ENCODE measurements at places on chromosomes 13 and 19. TPM values are rescaled to one million over a fixed set of nuclear protein-coding genes. Genes with fewer than 3 reads are reported as not detected.

NLRP9 gene
- polyA plus RNA-seq, result not detected

COMP gene
- 0.88 TPM for polyA plus RNA-seq

OR10H1 gene
- polyA plus RNA-seq, result 0.02 TPM

ZNF726 gene
- polyA plus RNA-seq, result 3.9 TPM

FXYD7 gene
- polyA plus RNA-seq, result 0.52 TPM

AKAP8L gene
- 70.1 TPM for polyA plus RNA-seq

ZNF805 gene
- 4.9 TPM for polyA plus RNA-seq

WTIP gene
- 26.2 TPM for polyA plus RNA-seq

CBY2 gene
- polyA plus RNA-seq, result not detected

WDR62 gene
- 3.5 TPM for polyA plus RNA-seq

THSD1 gene
- polyA plus RNA-seq, result 21.9 TPM

LGALS4 gene
- 45.5 TPM for polyA plus RNA-seq

ZNF586 gene
- 10.2 TPM for polyA plus RNA-seq

NECTIN2 gene
- polyA plus RNA-seq, result 53.4 TPM

GRCh38 chr13:43401361-43401760 is 378.0 kb downstream of the DNAJC15 start:
- H3K4me1 ChIP-seq, result peaks cover 3% of the 10 kb centered on the region
- H3K27ac ChIP-seq, result no peak overlapping the region
- no peak overlapping the region for H3K4me3 ChIP-seq

DNA sequence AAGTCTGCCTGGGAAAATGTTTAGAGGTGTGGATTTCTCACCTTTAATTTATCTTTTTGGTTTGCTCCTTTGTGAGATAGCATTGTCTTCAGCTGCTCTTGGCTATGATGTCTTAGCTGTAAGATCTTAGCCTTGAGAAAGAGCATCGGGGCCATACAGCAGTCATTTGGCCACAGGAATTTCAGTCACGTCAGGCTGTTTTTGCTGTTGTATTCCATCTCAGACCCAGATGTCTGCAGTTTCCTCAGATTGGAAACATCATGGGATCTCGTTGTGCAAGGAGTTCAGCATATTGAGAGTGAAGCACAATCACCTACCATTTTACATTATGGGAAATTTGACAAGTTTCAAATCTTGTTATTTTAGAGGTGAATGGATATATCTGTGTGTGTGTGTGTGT is 89.3 kb upstream of the C1QTNF9B start:
- H3K4me1 ChIP-seq, result peaks cover 26% of the 10 kb centered on the region
- no peaks in the 10 kb centered on the region for H3K36me3 ChIP-seq
- DNase-seq, result peak; percentile 46
- H3K27ac ChIP-seq, result no peak overlapping the region
- H3K4me3 ChIP-seq, result no peak overlapping the region
- no peaks in the 10 kb centered on the region for H3K27me3 ChIP-seq

DNA sequence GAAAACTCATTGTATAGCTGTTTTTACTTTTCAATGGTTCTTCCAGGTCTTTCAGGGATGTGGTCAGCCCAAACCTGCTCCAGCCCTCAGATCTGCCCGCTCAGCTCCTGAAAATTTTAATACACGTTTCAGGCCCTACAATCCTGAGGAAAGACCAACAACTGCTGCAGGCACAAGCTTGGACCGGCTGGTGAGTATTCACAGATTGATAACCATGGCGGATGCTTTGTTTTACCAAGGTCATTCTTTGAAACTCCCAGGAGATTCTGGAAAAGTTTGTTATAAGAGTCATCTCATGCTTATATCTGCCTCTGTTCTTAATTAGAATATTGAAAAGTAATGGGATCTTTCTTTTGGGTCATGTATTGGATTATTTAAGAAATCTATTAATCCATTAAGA is 173.5 kb downstream of the DCT start:
- peaks cover 3% of the 10 kb centered on the region for H3K4me1 ChIP-seq
- DNase-seq, result no peak
- no peak overlapping the region for H3K27ac ChIP-seq
- H3K36me3 ChIP-seq, result no peaks in the 10 kb centered on the region
- no peak overlapping the region for H3K4me3 ChIP-seq

- no peak overlapping the region for H3K27ac ChIP-seq
- H3K27me3 ChIP-seq, result no peaks in the 10 kb centered on the region
- H3K4me3 ChIP-seq, result no peak overlapping the region
- H3K36me3 ChIP-seq, result peaks cover 33% of the 10 kb centered on the region
- DNase-seq, result no peak
These were observed 2.9 kb downstream of the RPS11 start for GRCh38 chr19:49499030-49499670.

GRCh38 chr13:40273253-40274025 is 393.0 kb downstream of the FOXO1 start:
- no peaks in the 10 kb centered on the region for H3K36me3 ChIP-seq
- H3K4me1 ChIP-seq, result peaks cover 17% of the 10 kb centered on the region
- no peak for DNase-seq
- H3K27me3 ChIP-seq, result peaks cover 2% of the 10 kb centered on the region
- no peak overlapping the region for H3K27ac ChIP-seq

DNA sequence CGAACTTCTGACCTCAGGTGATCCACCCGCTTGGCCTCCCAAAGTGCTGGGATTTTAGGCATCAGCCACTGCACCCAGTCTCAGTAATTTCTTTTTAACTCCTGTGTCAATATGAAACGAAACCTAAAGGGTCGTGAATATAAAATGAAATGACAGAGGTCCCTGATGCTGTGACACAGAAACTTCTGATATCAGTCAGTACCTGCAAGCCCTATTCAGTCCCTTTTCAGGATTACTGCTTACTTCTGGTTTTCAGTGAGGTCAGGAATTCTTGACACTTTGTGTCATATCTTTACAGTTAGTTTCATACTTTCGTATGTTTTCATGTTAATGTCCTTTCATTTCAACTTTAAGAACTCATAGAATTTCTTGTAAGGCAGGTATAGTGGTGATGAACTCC is 58.7 kb downstream of the RNF17 start:
- no peaks in the 10 kb centered on the region for H3K4me1 ChIP-seq
- no peaks in the 10 kb centered on the region for H3K27me3 ChIP-seq
- no peak overlapping the region for H3K4me3 ChIP-seq
- H3K27ac ChIP-seq, result no peak overlapping the region
- no peak for DNase-seq

GRCh38 chr13:87333599-87333998 is 337.6 kb upstream of the SLITRK5 start:
- H3K36me3 ChIP-seq, result no peaks in the 10 kb centered on the region
- H3K27ac ChIP-seq, result no peak overlapping the region
- no peak for DNase-seq
- no peaks in the 10 kb centered on the region for H3K4me1 ChIP-seq
- no peaks in the 10 kb centered on the region for H3K27me3 ChIP-seq
- H3K4me3 ChIP-seq, result no peak overlapping the region

DNA sequence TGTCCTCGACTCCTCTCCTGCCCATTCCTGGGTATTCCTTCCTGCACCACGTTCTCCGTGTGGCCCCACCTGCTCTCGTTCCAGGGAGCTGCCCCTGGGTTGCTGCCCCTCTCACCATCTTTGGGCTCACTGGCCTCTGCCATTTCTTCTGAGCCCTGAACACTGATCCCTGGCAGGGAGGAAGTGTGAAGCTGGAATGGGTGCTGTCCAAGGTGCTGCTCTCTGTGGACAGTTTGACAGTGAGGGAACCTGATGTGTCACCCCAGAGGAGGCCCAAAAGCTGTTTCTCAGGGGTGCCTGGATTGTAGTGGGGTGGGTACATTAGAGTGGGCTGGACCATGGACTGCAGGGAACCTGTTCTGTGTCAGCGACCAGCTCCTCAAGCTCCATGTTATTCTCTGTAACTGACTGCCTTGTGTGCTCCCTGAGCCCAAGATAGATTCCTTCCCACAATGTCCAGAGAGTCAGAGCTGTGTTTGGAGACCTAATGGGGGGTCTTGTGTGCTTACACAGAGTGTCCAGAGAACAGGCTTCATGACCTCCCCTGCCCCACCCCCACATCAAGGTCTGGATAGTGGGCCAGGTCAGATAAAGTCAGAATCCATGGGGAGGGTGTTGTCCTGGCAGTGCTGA is 7.2 kb upstream of the CEACAM8 start:
- H3K27ac ChIP-seq, result no peak overlapping the region
- H3K36me3 ChIP-seq, result no peaks in the 10 kb centered on the region
- no peaks in the 10 kb centered on the region for H3K4me1 ChIP-seq
- no peak overlapping the region for H3K4me3 ChIP-seq

DNA sequence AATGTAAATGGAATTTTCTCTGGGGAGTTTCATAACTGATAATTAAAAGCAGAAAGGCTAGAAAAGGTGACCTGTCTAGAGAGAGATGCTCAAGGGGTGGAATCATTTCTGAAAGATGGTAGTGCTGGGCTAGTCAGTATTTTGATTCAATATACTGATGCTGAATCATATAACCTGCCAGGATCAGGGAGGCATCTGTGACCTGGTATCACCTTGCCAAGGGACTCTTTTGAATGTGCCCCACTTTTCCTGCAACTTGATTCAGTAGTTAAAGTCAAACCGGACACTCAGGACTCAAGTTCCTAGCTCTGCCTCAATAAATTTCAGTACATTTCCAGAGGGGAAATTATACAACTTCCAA is 15.8 kb downstream of the LCP1 start:
- H3K4me1 ChIP-seq, result peaks cover 4% of the 10 kb centered on the region
- no peak overlapping the region for H3K4me3 ChIP-seq
- H3K36me3 ChIP-seq, result no peaks in the 10 kb centered on the region
- peaks cover 2% of the 10 kb centered on the region for H3K27me3 ChIP-seq
- DNase-seq, result no peak

- no peak overlapping the region for H3K4me3 ChIP-seq
- H3K27me3 ChIP-seq, result no peaks in the 10 kb centered on the region
- no peak overlapping the region for H3K27ac ChIP-seq
- DNase-seq, result peak; percentile 40
These were observed 65.0 kb downstream of the MTUS2 start for GRCh38 chr13:28885181-28885580.

DNA sequence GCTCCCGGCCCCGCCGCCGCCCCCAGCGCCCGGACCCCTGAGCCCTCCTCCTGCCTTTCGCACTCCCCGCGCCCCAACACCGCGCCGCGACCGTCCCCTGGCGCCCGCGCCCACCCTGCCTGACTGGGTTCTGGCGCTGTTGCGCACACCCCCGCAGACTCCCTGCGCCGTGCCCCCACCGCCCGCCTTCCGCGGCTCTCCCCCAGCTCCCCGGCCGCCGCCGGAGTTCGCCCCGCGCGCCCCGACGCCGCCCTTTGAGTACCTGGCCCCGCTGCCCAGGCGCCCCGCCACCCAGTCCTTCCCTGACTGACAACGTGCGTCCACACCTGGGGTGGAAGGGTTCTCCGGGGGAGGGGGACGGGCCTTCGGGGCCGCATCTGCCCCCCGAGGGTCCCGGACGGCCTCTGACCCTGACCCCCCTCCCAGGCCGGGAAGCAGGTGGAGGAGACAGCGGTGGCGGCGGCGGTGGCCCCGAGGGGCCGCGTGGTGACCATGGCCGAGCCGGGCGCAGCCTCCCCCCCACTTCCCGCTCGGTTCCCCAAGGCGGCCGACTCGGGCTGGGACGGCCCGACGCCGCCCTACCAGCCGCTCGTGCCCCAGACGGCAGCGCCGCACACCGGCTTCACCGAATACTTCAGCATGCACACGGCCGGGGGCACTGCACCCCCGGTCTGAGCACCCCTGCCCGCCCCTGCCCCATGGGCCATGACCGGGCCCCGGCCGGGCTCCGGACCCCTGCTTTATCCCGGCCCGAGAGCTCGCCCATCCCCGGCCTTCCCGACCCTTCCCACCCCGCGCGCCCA is 1.4 kb upstream of the MEGF8 start:
- no peak overlapping the region for H3K4me3 ChIP-seq
- H3K27ac ChIP-seq, result no peak overlapping the region
- H3K36me3 ChIP-seq, result no peaks in the 10 kb centered on the region
- peaks cover 49% of the 10 kb centered on the region for H3K27me3 ChIP-seq
- H3K4me1 ChIP-seq, result peaks cover 23% of the 10 kb centered on the region

DNA sequence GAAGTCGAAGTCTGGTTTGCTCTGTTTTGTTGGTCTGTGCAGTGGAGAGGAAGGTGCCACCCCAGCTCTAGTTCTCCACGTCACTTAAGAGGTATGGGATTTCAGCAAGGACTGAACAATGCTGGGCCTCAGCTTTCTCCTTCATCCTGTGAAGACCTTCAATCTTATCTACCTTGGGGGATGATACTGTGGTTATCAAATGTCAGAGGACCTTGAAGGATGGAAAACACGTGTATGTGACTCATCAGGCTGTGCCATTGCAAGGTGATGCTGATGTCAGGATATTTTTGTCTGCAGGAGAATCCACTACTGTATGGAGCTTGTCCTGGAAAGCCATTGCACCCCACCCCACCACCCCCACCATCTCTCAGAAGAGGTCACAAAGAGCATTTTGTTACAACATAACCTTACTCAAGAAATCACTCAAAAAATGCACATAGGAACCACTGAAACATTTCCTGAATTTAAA is 81.4 kb upstream of the UQCRFS1 start:
- no peak for DNase-seq

DNA sequence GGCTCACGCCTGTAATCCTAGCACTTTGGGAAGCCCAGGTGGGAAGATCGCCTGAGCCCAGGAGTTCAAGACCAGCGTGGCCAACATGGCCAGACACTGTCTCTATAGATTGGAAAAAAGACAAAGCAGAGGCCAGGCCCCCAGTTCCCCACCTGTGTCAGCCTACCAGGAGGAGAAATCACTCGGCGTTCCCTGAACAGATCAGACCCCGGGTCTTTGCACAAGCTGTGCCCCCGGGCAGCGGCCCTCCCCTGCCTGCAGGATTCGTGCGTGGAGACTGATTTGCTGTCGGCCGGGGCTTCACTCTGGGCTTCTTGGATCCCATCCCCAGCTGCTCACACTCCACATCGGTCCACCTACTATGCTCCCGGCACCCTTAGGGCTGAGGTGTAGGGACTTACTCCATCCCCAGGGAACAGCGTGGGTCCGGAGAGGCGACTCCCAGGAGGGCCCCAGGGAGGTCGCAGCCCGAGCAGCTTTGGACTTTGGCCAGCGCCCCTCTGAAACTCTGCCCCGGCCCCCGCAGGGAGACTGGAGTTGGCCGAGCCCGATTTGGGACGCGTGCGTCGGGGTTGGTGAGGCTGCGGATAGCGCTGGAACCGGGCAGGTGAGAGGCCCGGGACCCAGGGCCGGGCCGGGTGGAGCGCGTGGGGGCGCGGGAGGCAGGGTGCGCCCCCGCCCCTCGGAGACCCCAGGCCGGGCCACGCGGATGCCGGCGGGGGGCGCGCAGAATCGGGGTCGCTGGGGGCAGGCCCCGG is 515 bp upstream of the EFNA2 start:
- no peaks in the 10 kb centered on the region for H3K36me3 ChIP-seq
- no peak overlapping the region for H3K4me3 ChIP-seq
- peaks cover 53% of the 10 kb centered on the region for H3K27me3 ChIP-seq
- H3K27ac ChIP-seq, result no peak overlapping the region
- peak; percentile 28 for DNase-seq

DNA sequence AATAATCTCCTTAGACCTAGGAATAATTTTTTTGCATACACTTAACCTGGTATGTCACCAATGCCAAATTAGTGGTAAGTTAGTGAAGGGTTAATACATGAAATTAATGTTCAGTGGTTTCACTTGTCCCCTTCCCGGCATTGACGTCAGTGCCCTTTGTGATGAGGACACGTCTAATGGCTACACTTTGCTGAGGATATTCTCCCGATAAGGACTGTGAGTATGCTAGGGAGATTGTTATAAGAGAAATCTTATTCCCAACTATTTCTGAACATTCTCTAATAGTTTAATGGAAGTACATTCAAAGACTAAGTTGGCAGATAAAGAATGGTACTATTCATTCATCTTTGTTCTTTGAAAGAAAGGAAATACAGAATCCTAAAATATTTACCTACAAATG is 102.4 kb downstream of the TNFRSF19 start:
- DNase-seq, result no peak
- no peak overlapping the region for H3K27ac ChIP-seq
- peaks cover 7% of the 10 kb centered on the region for H3K36me3 ChIP-seq
- no peaks in the 10 kb centered on the region for H3K27me3 ChIP-seq

GRCh38 chr13:99605420-99606323 is 104.4 kb downstream of the TM9SF2 start:
- peaks cover 4% of the 10 kb centered on the region for H3K27me3 ChIP-seq
- no peaks in the 10 kb centered on the region for H3K36me3 ChIP-seq
- H3K27ac ChIP-seq, result peak overlapping the region; percentile 91
- DNase-seq, result peak; percentile 35
- peaks cover 9% of the 10 kb centered on the region for H3K4me1 ChIP-seq
